ENCODE measurements at places on chromosomes 4 and X.

- DNase-seq = no peak
Measured at GRCh38 chr4:139331185-139331584, 28.9 kb upstream of the NDUFC1 start.

DNA sequence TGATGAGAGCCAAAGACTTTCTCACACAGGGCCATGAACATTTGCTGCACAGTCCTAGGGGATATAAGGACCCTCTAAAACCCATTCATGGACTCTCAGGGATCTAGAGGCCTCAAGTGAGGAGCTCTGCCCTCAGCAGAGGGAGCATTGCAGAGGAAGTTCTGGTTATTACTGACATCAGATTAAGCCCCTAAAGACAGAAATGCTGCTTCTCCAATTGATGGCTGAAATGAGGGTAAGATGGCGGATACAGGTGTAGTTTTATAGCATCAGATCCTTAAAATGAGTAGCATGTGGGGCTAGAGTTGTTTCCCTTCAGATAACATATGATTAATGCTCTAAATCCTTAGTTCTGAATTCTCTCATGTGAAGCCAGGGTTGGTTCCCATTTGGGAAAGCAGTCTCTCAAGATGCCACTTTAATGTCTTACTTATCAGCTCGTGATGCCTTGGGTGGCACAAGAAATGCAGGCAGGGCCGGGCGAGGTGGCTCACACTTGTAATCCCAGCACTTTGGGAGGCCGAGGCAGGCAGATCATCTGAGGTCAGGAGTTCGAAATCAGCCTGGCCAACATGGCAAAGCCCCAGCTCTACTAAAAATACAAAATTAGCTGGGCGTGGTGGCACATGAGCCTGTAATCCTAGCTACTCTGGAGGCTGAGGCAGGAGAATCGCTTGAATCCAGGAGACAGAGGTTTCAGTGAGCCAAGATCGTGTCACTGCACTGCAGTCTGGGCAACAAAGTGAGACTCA lies 7.9 kb downstream of the RHOH start:
- no peak for DNase-seq

- DNase-seq = no peak
Measured at GRCh38 chr4:161585011-161585410, 578.8 kb downstream of the FSTL5 start.

DNA sequence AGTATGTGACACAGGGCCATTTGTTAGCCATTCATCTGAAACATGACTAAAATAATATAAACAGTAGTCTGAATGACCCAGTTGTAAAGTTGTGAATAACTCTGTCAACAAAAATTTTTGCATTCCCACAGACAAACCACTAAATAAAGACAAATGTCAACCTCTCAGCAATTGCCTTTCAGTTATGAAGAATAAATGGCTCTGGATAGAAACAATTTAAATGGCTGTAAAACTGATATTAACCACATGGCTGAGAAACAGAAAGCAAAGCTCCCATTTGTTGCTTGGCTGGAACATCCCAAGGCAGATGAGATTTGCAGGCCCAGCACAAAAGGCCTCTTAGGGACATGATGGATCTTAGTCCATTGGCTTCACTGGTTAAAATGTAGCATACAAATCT lies 296.3 kb downstream of the GALNTL6 start:
- no peak for DNase-seq

GRCh38 chr4:87188048-87188447 lies 32.4 kb downstream of the KLHL8 start:
- DNase-seq = no peak
